CD4-positive, alpha-beta T cell treated with Interleukin-4 for 1 hour (primary cell): ENCODE measurements at places on chromosomes 5 and 9.
A peak's percentile ranks its signal among the peaks of the same experiment; 100 is the strongest.

DNA sequence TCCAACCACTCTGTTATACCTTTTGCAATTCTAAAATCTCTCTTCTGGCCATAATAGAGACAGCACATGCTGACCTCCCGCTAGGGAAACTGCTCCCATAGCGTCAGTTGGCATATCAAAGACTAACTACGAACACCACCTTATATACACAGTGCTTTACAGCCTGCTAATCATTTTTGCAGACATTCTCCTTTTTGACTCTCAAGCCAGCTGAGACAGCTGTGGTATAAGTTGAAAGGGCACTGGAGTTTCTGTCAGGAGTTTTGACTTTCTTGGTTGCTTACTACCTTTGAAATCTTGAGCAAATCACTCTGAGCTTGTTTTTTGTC lies 160.2 kb upstream of the TBCA start:
- DNase-seq = no peak

- DNase-seq = no peak
Observed at GRCh38 chr5:158739951-158740757, 359.6 kb downstream of the EBF1 start.

DNA sequence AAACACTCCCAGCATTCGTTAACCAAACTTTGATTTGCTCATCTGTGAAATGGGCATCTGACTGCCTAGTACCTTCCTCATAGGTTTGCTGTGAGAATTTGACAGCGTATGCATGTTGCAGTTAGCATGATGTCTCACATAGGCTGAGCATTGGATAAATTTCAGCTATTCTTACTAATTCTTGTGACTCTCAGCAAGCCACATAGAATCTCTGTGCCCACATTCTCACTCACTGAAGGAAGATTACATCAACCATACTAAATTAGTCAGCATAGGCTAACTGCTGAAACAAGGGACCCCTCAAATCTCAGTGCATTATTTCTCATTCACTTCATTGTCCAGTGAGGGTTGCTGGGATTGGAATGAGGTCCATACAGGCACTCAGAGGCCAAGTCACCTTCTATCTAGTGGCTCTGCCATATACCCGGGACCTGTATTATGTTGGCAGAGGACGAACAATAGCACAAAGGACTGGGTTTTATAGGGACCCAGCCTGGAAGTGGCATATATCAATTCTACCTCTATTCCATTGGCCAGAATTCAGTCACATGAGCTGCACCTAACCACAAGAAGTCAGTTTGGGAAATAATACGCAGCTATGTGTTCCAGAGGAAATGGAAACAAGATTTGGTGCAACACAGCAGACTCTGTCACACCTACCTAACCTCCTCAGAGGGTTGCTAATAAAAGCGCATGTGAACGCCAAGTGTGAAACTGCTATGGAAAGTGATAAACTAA lies 4.2 kb upstream of the PTGER4 start:
- peak; percentile 68 for DNase-seq

DNA sequence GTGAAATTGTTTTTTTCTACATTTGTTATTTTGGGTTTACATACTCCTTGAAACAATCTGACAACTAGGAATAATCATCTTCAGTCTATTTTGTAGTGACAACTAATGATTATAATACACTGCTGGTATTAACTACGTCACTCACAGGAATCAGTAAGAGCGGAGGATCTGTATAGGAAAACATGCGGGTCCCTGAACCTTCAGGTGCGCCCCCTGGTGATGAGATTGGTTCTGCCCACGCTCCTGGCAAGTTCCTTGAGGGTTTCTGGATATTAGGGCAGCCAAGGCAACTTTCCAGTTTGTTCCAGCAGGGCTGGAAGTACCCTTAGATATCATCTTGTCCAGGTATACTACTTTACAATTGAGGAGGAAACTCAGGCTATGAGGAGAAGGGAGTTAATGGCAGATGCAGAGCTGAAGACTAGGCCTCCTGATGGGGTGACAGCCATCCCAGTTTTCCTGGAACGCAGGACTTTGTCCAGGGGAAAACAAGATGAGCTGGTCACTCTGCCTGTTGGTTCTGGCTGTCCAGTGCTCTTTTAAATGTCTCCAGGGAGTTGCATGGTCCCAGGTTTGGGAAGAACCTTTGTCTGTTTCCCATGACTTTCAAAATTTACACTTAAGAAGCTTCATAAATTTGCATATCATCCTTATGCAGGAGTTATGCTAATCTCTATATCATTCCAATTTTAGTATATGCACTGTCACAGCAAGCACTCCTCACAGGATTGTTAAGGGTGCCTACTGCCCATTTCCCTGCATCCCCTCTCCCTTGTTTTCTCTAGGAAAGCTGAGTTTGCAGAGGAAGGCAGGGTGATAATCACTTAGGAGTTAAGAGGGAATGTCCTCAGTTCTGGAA lies 14.9 kb upstream of the WNT8A start:
- DNase-seq = peak; percentile 71

DNA sequence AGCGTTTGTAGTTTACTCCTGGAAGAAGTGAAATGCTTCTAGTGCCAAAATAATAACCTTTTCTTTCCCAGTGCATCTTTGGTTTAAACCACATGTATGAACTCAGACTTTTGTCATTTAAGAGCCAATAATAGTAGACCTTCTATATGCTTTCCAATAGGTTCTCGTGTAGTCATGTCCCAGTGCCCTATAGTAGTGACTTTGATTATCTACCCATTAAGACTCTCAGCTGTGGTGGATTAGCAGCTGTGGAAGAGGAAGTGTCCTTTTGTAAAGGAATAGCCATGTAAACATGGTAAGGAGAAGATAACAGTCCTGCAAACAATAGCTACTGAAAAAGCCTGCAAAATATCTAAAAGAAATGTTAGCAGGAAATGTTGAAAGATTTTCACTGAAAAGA lies 765.3 kb downstream of the MTRR start:
- no peak for DNase-seq

GRCh38 chr9:61673664-61674381 lies 484.0 kb downstream of the SPATA31A7 start:
- no peak for DNase-seq

- DNase-seq = no peak
Observed at GRCh38 chr9:133787754-133788025, 49.5 kb upstream of the SARDH start.

DNA sequence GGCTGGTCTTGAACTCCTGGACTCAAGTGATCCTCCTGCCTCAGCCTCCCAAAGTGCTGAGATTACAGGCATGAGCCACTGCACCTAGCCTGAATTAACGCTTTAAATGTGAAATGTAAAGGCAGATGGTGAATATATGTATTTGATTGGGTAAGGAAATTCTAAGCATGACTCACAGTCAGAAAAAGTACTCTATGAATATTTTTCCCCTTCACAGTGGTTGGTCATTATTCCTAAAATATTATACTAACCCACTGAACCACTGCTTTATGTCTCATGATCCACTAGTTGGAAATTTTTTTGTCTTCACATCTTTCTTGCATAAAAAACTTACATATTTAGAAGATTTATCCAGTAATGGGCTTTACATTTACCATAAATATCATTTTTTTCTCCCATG lies 14.5 kb upstream of the TENT4A start:
- no peak for DNase-seq

GRCh38 chr5:54881286-54882005 lies 103.9 kb downstream of the ESM1 start:
- no peak for DNase-seq

- DNase-seq = no peak
Observed at GRCh38 chr5:119810217-119810616, 180.9 kb downstream of the FAM170A start.

GRCh38 chr5:171578829-171579491 lies 159.5 kb downstream of the FGF18 start:
- DNase-seq = no peak

GRCh38 chr9:33676746-33677505 lies 118.4 kb upstream of the PRSS3 start:
- no peak for DNase-seq

DNA sequence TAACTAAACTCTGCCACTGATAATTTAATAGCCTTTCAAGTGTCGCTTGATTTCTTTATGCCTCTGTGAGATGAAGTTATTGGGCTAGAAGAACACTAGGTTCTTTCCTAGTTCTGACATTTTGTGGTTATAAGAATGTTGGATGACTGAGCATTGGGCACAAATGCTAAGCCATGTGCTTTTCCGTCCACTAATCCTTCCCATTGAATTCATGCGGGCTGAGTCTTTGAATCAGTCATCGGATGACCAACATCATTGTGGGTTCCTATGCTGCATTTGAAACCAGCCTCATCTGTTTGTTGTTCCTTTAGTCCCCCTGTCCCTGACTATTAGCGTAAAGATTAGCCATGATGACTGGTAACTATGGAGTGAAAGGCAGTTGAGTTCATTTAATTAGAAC lies 58.5 kb downstream of the ALDH1A1 start:
- no peak for DNase-seq

DNA sequence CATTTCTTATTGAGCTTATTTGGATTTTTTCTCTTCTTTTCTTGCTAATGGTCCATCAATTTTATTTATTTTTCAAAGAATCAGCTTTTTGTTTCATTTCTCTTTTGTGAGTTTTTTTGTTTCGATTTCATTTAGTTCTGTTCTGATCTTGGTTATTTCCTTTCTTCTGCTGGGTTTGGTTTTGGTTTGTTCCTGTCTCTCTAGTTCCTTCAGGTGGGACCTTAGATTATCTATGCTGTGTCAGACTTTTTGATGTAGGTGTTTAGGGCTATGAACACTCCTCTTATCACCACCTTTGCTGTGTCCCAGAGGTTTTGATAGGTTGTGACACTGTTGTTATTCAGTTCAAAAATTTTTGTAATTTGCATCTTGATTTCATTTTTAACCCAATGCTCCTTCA lies 119.8 kb downstream of the GABRG2 start:
- DNase-seq = no peak

DNA sequence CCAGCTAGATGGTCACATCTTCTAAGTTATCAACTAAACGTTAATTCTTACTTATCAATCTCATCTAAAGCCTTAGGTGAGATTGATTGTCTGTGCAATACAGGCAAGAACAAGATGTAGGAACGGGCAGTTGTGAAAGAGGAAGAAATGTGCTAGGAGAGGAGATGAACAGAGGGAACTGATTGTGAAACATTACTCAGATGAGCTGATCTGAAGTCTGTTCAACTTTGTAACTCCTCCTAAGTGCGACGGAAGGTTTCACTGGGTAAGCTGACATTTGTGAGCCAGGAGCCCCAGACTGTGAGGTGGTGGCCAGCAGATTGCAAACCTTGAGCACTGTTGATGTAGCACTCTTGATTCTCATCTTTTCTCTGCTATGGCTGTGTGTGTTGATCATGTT lies 204.1 kb downstream of the CD180 start:
- no peak for DNase-seq

DNA sequence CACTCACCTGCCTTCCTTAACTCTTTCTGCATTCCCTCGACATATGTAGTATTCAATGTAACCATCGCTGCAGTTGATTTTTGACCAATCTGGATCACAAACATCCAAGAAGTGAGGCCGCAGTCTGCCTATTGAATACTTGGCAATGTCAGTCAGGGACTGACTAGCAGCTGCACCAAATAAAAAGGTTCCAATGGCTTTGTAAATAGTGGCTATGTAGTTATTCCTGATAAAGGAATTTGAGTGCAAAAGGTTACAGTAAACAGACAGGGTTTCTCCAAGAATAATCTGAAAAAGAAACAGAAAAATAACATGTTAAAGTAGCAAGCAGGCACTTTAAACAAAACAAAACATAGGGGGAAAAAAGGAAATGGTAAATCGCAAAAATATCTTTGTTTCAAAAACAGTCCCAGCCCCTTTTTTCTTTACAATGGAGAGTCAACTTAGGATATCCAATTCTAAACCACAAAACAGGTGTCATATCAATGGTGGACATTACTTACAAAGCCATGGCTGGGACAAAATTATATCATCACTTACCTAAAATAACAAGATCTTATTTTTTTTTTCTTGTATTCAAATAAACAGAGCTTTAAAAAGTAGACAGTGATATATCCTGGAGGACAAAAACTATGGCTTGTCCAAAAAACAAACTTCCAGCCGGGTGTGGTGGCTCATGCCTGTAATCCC lies 66.8 kb downstream of the PLPP1 start:
- DNase-seq = no peak

DNA sequence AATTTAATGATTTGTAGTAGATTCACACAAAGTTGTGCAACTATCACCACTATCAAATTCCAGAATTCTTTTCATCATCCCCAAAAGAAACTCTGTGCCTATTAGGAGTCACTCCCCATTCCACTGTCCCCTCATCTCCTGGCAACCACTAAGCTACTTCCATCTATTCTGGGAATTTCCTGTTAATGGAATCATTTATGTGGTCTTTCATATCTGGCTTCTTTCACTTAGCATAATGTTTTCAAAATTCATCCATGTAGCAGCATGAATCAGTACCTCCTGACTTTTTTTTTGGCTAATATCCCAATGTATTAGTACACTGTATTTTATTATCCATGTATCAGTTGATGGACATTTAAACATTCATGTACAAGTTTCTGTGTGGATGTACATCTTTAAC lies 157.6 kb downstream of the TTC39B start:
- no peak for DNase-seq
